ENCODE measurements at places on chromosomes 5 and 9. TPM values are rescaled to one million over a fixed set of nuclear protein-coding genes. Genes with fewer than 3 reads are reported as not detected.

ZDHHC11 gene
- total RNA-seq = 1.00 TPM

PPWD1 gene
- 31.4 TPM for total RNA-seq

PCDHB10 gene
- total RNA-seq = 0.28 TPM

ZSWIM6 gene
- 8.2 TPM for total RNA-seq

NRG2 gene
- total RNA-seq = 0.28 TPM

DBN1 gene
- total RNA-seq = 139 TPM

GRXCR2 gene
- not detected for total RNA-seq

ZDHHC21 gene
- total RNA-seq = 6.3 TPM

ADAMTS19 gene
- total RNA-seq = 36.3 TPM

SPEF2 gene
- total RNA-seq = 2.2 TPM

CCL27 gene
- not detected for total RNA-seq

C9orf153 gene
- 0.18 TPM for total RNA-seq

PCDHGC4 gene
- total RNA-seq = 1.7 TPM

EGFLAM gene
- total RNA-seq = 4.7 TPM

Data from smooth muscle cell of bladder (primary cell).